ENCODE measurements at places on chromosomes 12 and 14.

- DNase-seq: no peak
Observed at GRCh38 chr14:89507926-89508460, 91.0 kb upstream of the FOXN3 start.

GRCh38 chr12:105910030-105910429, 228.7 kb downstream of the NUAK1 start:
- DNase-seq: no peak

DNA sequence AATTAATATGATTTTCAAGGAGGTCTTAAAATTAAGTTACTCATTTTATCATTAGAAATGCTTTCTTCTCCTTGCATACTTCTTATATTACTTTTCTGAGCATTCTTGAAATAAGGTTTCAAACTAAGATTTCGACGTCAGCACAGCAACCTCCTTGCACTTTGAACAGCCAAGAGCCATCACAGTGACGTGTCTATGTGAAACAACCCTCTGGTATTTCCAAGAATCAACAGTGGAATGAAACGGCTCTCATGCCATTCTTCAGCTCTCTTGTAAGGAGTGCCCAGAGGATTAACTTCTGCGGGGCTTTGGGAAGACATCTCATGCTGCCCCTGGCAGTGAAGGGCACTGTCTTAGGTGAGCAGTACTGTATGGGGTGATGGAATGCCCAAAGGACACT, 109.2 kb downstream of the EFCAB11 start:
- no peak for DNase-seq

DNA sequence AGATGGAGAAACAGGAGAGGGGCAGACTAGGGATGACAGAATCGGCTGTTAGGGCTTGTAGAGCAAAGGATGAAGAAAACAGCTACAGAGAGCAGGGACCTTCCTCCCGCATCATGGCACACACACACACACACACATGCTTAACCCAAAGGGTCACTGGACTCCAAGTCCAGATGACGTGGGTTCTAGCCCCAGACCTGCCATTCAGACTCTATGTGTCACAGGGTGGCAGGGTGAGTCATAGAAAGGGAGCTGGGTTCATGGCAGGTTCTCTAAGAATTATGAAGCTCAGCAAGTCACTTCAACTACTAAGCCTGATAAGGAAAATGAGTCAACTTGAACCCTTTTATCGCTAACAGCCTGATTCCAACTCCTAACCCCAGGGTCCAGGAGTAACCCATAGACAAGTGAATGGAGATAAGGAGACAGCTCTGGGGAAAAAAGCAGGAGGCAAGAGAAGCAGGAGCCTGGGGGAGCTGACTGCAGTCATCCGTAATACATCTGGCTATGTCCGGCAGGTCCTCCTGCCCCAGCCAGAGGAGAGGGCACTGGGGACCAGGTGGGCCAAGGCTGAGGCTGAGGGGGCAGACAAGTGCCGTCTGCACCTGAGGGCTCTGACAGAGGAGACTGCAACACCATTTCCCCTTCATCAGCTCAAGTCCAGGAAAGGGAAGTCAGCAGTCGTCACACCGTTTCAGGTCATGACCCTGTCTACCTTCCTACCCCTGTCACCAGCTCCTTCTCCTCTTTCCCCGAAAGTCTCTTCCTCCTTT, 3.6 kb upstream of the TNFRSF1A start:
- DNase-seq: no peak

DNA sequence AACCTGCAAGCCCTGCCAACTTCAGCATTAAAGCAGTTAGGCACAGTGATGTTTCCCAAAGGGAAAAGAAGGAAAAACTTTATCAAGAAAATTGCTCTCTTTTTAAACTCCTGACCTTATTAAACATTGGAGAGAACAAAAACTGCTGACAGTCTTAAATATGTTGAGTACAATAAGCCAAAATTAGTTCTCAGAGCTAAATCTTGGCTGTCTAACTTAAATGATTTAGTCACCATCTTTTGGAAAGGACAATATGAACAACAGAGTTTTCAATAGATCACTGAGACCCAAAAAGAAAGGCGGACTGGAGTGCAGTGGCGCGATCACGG, 70.8 kb downstream of the DUSP6 start:
- DNase-seq: no peak

DNA sequence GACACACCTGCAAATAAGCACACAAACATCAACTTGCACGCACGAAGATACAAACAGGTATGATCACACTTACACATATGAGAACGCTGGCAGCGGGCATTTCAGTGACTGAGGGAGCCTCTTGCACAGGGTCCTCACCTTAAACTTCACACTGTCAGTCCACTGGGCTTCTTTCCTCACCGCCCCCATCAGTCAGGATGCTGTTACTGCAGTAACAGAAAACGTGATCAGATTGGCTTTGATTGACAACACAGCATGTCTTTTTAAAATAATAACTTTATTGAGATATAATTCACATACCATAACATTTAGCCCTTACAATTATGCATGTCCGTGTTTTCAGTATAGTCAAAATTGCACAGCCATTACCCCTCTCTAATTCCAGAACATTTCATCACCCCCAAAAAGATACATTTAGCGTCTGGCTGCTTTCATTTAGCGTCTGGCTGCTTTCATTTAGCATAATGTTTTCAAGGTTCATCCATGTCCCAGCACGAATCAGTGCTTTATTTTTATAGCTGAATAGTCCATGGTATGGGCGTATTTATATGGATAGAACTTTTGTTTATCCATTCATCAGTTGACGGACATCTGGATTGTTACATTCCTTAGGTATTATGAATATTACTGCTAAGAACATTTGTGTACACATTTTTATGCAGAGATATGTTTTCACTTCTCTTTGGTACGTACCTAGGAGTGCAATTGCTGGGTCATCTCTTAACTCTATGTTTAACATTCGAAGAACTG, 8.4 kb downstream of the CCDC197 start:
- DNase-seq: no peak

DNA sequence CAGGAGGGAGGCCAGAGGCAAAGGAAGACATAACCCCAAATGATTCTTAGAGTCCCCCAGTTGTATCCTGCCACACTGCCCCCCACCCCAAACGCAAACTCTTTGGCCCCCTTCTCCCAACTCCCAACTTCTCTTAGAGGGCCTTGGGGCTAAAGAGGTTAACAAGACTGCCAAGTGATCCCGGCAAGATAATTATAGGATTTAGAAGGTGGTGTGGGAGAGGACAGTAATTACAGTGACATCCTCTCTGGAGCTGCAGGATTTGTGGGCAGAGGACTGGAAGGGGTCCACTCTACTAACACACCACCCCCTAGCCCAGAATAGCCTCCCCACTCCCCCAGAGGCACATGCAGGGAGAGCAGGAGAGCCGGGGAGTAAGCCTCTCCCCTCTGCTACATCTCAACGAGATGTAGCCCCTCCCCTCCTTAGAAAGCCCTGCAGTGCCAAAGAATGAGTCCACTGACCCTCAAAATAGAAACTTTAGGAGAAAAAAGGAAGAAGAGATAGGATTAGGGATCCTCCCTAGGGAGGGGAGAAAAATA, 5.3 kb upstream of the GDF11 start:
- DNase-seq: no peak

GRCh38 chr12:6536894-6537579, 2.7 kb downstream of the GAPDH start:
- DNase-seq: no peak

GRCh38 chr14:100067971-100068959, 3.0 kb downstream of the EVL start:
- DNase-seq: no peak

DNA sequence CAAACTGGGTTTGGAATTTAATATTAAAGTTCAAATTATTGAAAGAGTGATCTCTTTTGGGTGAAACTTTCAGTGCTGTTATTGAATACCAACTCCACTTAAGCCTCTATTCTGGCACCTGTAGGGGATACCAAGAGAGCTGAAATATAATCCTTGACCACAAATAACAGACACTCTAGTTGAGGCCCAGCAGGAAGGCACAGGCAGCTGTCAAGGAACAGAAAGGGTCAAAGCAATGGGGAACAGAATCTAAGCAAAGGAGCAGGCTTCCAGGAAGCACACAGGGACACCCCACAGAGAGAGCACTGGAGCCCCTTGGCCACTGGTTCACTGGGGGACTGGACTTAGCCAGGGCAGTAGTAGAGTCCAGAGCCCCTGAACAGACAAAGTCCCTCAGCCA, 120.9 kb upstream of the SFSWAP start:
- no peak for DNase-seq

DNA sequence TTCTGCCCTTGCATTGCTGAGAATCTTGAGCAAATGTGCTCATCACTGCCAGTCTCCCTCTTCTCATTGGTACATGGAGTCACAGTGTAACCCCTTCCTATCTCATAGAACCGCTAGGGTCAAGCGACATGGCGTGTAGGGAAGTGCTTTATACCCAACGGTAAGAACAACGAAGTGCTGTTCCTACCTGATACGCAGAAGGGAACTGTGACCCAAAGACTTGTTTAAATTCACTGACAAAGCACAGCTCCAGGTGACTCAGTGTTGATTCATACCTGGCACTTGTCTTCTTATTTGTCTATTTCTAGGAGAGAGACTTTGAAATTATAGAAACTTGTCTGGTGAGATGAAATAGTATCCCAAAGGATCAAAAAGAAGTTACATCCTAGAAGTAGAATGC, 53.7 kb downstream of the FBXL14 start:
- no peak for DNase-seq

GRCh38 chr12:19615384-19615725, 176.1 kb downstream of the AEBP2 start:
- no peak for DNase-seq
